ENCODE measurements at places on chromosomes 7 and 10. TPM values are rescaled to one million over a fixed set of nuclear protein-coding genes. Genes with fewer than 3 reads are reported as not detected.

SLC29A4 gene
- 18.5 TPM for total RNA-seq

ADCYAP1R1 gene
- 5.8 TPM for total RNA-seq

SKIDA1 gene
- total RNA-seq = 2.6 TPM

LRRC61 gene
- total RNA-seq = 3.6 TPM

DNA sequence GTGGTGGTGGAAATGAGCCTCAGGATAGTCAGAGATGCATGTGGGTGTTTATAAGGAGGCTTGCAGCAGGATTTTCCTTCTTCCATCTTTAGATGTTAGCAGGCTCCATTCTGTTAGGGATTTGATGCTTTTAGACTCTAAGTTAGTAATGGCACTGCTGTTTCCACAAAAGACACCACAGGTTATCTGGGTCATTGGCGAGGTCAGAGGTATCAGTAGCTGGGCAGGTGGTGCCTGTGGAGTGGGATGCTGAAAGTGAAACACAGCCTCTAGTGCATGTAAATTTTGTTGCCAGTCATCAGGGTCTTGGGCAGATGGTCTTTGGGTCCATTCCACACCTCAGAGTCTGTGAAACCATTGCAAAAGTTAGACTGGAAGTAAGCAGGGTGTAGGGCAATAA, 833 bp upstream of the PAX4 start:
- peaks cover 35% of the 10 kb centered on the region for H3K27me3 ChIP-seq
- no peaks in the 10 kb centered on the region for H3K4me1 ChIP-seq
- no peaks in the 10 kb centered on the region for H3K36me3 ChIP-seq
- H3K27ac ChIP-seq = no peak overlapping the region

- H3K27me3 ChIP-seq = no peaks in the 10 kb centered on the region
- H3K36me3 ChIP-seq = no peaks in the 10 kb centered on the region
- H3K4me3 ChIP-seq = no peak overlapping the region
- peaks cover 57% of the 10 kb centered on the region for H3K4me1 ChIP-seq
- no peak for DNase-seq
These were observed 38.9 kb downstream of the SH3PXD2A start for GRCh38 chr10:103816431-103816830.

- H3K27me3 ChIP-seq = no peaks in the 10 kb centered on the region
- peaks cover 2% of the 10 kb centered on the region for H3K4me1 ChIP-seq
- DNase-seq = peak; percentile 87
- H3K4me3 ChIP-seq = no peak overlapping the region
These were observed 144.2 kb upstream of the GLI3 start for GRCh38 chr7:42381161-42381560.

DNA sequence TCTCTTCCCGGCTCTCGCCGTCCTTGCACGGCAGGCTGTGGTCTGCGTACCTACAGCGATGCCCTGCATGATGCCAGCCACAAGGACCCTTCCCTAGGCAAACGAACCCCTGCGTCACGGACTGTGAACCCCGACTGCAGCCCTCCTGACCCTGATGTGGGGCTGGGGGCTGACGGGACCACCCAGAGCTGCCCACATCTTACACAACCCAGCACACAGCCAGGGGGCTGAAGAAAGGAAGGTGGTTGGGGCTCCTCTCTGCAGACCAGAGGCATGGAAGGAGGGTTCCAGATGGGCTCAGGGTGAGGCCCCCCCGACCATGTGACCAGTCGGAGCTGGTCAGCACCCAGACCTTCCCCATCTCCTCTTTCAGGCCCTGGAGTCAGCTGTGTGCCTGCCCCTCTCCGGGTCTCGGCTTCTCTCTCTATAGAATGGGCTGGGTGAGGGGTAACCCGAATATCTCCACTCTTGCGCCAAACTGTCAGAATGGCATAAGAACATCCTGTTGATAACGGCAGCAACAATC, 41.4 kb downstream of the EBF3 start:
- H3K4me3 ChIP-seq = no peak overlapping the region
- H3K36me3 ChIP-seq = peaks cover 34% of the 10 kb centered on the region
- H3K27me3 ChIP-seq = no peaks in the 10 kb centered on the region
- H3K4me1 ChIP-seq = peaks cover 17% of the 10 kb centered on the region
- DNase-seq = no peak

GRCh38 chr10:6044751-6045313, 17.3 kb downstream of the IL2RA start:
- H3K4me3 ChIP-seq = no peak overlapping the region
- H3K27me3 ChIP-seq = no peaks in the 10 kb centered on the region
- no peaks in the 10 kb centered on the region for H3K36me3 ChIP-seq
- no peaks in the 10 kb centered on the region for H3K4me1 ChIP-seq

- DNase-seq = peak; percentile 43
- H3K4me1 ChIP-seq = peaks cover 27% of the 10 kb centered on the region
- peaks cover 16% of the 10 kb centered on the region for H3K27me3 ChIP-seq
These were observed 3.3 kb upstream of the CUEDC2 start for GRCh38 chr10:102435529-102436233.

- H3K27me3 ChIP-seq = no peaks in the 10 kb centered on the region
- no peaks in the 10 kb centered on the region for H3K4me1 ChIP-seq
- H3K36me3 ChIP-seq = no peaks in the 10 kb centered on the region
- no peak overlapping the region for H3K27ac ChIP-seq
These were observed 188.2 kb downstream of the IPMK start for GRCh38 chr10:58079461-58079860.

DNA sequence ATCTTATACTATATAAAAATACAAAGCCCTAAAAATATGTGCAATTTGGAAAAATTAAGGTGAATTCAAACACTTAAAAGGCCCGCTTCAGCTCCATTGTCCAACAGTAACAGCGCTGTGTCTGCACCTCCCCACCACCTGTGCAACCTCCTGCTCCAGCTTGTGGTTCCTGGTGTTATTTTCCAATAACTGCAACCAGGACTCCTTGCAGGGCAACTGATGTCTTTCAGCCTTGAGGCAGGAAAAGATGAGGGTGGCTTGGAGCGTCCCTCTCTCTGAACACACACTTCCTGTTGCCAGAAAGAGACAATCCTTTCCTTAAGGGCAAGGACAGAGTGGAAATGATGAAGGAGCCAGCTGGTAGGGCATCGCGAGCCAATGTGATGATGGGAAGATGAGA, 336.0 kb downstream of the GLRX3 start:
- H3K36me3 ChIP-seq = no peaks in the 10 kb centered on the region
- no peak for DNase-seq
- H3K27me3 ChIP-seq = peaks cover 12% of the 10 kb centered on the region
- no peak overlapping the region for H3K27ac ChIP-seq
- no peak overlapping the region for H3K4me3 ChIP-seq

DNA sequence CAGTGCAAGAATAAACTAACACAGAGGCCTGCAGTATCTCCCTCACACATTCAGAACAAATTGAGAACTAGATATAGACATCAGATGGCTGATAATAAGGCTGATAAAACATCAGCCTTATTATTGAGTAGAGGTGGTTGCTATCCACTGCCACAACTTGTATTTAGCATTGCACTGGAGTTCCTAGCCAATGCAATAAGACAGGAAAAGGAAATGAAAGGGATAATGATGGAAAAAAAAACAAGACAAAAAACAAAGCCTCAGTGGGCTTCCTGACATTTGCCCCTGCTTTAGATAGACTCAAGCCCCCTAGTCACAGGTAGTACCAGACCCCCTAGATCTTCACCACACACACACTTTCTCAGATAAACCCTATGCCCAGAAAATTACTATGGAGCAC, 33.2 kb upstream of the ELN start:
- peaks cover 16% of the 10 kb centered on the region for H3K4me1 ChIP-seq
- no peak overlapping the region for H3K4me3 ChIP-seq
- H3K36me3 ChIP-seq = no peaks in the 10 kb centered on the region

DNA sequence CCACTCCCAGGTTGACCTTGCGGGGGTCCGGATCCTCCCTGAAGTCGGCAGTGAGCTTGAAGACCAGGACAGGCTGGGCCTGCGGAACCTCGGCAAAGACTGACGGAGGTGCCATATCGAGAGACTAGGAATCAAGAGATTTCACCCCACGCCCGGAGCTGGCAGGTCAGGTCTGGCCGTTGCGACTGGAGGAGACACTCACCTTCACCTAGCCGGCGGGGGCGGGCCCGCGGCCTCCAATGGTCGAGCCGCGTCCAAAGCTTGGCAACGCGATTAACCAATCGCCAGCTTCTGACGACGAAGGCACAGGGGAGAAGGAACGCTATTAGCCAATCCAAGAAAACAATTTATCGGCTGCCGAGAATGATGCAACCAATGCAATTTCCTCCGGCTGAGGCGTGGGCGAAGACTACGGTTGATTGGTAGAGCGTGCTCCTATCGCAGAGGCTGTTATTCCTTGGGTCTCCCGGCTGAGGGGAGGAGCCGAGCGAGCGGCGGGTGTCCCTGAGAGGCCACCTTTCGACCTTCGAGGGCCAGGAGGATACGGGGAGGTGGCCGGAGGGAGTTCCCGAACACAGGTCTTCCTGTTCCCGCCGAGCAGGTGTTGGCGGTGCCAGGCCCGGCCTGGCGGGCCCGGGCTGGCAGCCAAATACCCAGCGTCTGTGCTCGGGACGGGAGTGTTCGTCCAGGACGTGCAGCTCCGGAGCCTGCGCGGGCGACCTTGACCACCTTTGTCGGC, at the start of gene GOT1:
GOT1 (minus strand) TSS at position 174 of the 739 bp plus-strand sequence; CDS start at position 115, 59 bp downstream.
- H3K4me3 ChIP-seq = peak within 1 kb of the TSS; percentile 98
- H3K27me3 ChIP-seq = no peaks in the 10 kb centered on the region
- DNase-seq = peak; percentile 100
- H3K4me1 ChIP-seq = peaks cover 14% of the 10 kb centered on the region
- peak within 1 kb of the TSS; percentile 81 for H3K27ac ChIP-seq

GRCh38 chr10:18400201-18400905, 251.0 kb downstream of the NSUN6 start:
- peaks cover 4% of the 10 kb centered on the region for H3K4me1 ChIP-seq
- no peak overlapping the region for H3K4me3 ChIP-seq
- H3K27me3 ChIP-seq = peaks cover 3% of the 10 kb centered on the region
- no peak for DNase-seq
- H3K27ac ChIP-seq = no peak overlapping the region
